ENCODE measurements at places on chromosomes 7 and 10.

GRCh38 chr7:18313965-18314364 is 181.6 kb upstream of the HDAC9 start:
- DNase-seq = no peak

GRCh38 chr7:134362587-134363483 is 46.1 kb upstream of the SLC35B4 start:
- DNase-seq = no peak

GRCh38 chr10:10589540-10590303 is 427.9 kb upstream of the CELF2 start:
- DNase-seq = no peak

DNA sequence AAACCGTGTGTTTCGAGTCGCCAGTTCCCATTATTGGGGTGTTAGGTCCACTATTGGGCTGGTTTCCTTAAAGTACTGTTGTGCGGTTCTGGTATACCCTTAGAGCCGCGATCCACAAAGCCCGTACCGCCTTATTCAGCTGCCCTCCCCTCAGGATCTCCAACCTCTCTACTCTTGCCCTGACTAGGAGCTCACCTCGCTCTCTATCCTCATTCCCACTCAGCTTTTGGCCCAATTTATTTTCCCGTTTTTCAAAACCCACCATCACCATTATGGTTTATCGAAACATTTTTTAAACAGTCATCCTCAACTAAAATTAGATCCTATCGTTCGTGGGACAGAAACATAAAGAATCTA is 461 bp upstream of the ETV1 start:
- no peak for DNase-seq

DNA sequence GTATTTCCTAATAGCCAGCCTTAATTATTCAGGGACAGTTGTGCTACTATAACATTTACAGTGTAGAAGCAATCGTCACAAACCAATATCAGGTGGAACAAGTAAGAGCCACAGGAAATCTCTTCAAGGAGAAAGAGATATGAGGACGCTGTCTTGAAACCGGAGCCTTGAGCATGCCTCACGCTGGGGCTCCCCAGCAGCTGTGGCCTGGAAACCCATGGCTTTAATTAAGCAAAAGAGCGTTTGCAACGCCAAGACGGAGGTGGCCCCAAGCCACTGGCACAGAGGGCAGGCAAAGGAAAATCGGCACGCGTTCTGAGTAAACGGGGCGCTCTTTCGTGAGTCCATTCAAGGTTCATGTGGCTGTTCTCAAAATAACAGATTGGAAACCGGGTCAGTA is 84.4 kb downstream of the C10orf90 start:
- no peak for DNase-seq

GRCh38 chr7:148434181-148434757 is 156.3 kb upstream of the C7orf33 start:
- no peak for DNase-seq

GRCh38 chr7:85324145-85324799 is 137.4 kb upstream of the SEMA3D start:
- no peak for DNase-seq

DNA sequence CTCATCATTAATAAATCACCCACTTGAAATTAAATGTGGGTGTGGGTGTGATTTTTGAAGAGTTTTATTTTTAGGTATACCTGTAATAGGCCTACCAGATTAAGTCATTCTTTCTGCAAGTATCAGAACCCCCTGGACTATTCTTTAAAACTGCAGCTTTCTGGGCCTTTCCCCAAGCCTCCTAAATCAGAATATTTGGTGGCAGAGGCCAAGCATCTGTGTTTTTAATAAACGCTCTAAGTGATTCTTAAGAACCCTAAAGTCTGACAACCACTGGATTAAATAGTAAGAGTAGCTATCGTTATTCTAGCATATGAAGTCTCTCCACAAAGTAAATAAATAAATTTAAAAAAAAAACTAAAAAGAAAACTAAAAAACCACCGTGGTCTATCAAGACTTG is 703.0 kb upstream of the NRP1 start:
- DNase-seq = no peak

DNA sequence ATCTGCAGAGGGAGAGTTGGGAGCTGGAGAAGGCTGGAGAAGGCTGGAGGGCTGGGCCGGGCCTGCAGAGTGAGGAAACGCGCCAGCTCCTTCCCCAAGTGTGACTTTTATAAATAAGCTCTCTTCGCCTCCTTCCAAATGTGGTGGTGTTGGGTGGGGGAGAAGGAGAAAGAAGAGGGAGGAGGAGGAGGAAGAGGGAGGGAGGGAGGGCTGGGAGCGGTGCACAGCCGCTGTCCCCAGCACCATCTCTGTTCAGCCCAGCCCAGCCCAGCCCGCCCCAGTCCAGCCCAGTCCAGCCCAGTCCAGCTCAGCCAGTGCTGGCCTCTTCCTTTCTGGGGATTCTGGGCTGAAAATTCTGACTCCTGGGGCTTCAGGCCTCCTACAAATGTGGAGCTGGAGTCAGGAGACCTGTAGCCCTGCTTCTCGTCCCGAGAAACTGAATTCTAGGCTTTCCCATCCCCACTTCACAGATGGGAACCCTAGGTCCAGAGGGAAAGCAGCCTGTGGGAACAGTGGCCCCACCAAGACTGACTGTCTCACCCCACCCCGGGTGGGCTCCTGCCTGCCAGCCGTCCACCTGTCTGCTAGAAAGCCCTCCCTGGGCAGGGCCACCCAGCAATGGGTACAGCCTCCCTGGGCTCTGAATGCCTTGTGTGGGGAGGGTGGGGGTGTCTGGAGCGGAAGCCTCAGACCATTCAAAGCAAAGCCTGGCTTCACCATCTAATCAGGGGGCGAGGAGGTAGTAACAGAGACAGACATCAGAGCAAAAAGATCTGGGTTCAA is 2.3 kb downstream of the STX1A start:
- no peak for DNase-seq

- DNase-seq = peak; percentile 42
These were observed 308.7 kb downstream of the PTEN start for GRCh38 chr10:88172159-88172558.

DNA sequence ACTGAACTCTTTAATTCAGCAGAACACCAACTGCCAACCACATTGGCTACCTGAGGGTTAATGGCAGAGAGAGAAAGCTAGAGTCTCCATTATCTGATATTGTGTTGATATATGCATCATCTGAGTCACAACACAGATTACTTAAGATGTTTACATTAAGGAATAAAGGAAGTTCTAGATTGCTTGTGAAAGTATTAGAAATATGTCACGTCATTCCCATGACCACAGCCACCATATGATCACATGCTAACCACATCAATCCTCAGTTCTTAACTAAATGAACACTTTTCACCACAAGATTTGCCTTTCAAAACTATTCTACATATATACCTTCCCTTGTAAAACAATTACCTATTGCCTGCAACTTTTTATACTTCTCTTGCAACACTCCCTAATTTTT is 337.9 kb downstream of the FGFR2 start:
- no peak for DNase-seq

DNA sequence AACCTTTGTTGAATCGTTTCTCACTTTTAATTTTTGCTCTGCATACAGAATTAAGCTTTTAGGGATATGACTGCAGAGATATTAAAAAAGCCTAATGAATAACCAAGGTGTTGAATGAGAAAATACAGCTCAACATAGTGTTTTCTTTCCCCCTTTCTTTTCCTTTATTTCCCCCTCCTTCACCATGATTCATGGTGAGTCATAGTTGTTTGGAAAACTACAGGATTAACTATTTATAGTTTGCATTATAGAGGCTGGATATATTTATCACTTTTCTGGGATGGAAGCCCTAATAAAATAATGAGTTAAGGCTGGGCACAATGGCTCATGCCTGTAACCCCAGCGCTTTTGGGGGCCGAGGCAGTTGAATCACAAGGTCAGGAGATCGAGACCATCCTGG is 115.0 kb downstream of the DNAJB9 start:
- DNase-seq = no peak

DNA sequence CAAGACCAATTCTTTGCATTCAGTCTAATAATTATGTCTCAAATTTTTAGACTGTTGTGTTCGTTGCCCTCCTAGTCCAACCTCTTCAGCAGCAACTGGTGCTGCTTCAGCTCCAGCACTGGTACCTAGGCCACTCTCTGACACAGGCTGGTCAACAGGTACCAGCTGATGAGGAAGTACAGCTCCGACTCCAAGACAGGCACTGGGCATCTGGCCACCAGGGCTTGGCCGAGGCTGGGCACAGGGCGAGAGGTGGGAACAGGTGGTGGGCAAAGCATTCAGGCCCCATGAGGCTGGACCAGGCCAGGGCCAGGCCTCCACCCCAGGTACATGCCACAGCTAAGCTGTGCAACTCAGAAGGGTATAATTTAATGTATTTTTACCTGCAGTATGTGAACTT is 151.5 kb upstream of the AGR3 start:
- no peak for DNase-seq

- DNase-seq = no peak
These were observed 172.7 kb upstream of the HPS1 start for GRCh38 chr10:98619446-98619845.

DNA sequence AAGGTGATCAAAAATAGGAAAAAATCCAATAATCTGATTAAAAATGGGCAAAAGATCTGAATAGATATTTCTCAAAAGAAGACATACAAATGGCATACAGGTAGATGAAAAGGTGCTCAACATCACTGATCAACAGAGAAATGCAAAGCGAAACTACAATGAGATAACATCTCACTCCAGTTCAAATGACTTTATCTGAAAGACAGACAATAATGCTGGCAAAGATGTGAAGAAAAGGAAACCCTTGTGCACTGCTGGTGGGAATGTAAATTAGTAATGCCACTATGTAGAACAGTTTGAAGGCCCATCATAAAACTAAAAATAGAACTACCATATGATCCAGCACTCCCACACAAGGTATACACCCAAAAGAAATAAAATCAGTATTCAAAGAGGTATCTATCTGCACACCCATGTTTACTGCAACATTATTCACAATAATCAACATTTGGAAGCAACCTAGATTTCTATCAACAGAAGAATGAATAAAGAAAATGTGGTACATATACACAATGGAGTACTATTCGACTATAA is 85.0 kb downstream of the LRRN3 start:
- DNase-seq = no peak

DNA sequence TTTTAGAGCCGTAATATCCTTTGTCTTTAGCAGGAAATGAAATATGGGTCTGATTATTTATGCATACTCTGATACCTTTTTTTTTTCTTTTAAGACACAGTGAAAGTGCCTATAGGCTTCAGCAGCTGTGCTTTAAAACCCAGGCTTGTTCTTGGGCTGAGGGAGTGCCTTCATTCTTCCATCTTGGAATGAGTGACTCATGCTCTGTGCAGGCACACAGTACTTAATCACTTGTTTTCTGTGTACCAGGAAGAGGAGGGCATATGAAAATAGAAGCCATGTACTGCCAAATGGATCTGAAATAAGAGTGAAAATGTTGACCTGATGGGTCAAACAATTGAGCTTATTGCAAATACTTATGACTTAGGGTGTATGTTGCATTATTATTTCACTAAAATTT is 12.0 kb downstream of the INPP5F start:
- DNase-seq = no peak

DNA sequence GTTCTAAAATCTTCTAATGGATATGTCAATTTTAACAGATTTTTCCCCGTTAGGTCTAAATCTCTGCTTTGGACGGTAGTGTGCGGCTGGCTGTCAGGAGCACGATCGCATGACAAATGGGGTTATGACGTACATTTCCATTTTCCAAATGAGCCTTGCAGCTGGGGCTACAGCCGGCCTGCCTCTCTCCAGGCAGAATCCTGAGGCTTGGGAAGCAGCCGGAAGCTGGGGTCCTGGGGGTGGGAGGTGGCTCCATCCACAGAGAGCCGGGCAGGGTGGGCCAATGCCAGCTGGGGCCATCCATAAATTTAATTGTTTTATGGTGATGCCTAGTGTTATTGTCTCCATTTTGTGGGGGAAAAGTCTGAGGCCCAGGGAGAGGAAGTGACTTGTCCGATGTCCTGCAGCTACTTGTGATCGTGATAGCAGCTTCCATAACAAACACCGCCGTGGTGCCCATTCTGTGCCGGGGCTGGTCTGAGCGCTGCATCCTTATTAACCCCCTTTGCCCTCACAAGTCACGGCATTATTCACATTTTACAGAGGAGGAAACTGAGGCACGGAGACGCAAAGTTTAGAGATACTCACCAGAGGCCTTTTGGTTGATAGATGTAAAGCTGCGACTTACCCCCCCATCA is 53.0 kb upstream of the EBF3 start:
- DNase-seq = no peak

DNA sequence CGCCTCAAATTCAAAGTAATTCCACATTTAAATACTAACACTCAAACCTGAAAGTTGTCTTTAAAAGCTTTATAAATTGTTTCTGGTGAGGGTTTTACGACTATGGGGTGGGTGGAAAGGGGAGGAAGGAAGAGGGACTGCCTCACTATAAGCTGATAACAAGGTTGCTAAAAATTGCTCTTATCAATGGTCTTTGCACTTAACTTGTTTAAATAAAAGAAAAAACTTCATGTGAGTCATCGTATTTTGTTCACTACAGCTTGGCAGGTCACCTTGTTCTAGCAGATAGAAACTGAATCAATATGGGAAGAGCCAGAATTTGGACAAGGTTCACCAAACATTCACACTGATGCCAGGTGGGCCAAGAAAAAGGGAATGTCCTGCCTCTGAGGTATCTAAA is 129.2 kb downstream of the TES start:
- DNase-seq = no peak

- DNase-seq = no peak
These were observed 400.1 kb upstream of the NRP1 start for GRCh38 chr10:33734393-33735155.

DNA sequence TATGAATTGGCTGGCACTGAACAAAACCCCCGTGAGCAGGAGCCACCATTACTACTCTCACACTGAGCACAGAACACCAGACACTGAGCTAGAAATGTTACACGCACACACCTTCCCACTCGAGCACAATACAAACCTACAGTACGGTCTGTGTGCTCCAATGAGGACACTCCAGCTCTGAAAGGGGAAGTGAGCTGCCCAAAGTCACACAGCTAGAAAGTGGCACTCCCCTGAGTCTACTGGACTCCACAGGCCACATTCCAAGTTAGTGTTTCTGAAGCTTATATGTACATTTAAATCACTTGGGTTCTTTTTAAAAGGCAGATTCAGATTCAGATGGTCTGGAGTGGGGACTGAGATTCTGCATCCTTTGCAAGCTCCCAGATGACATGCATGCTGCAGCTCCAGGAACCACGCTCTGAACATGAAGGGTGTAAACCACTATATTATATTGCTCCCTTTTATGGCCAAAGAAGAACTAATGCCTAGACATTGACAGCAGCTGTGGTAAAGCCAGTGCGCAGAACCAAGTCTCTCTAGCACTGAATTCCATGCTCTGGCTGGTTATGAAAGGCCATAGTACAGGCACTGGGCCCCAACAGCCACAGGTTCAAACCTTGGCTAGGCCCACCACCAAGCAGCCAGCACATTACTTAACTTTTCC is 77.1 kb downstream of the FRMPD2 start:
- DNase-seq = no peak

DNA sequence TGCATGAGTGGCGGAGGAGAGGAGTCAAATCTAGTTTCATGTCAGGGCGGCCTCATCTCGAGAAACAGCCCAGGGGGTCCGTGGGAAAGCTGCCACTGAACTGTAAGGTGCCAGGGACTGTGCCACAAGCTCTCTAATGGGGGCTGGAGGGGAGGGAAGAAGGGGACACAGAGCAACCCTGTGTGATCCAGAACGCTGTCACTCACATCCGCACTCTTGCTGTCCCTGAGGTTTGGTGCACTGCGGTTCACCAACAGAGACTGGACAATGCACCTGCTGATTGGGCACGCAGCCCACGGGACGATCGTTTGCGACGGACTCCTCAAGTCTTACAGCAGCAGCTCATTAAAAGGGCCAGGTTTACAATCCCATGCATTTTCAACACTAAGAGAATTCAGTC is 47.7 kb downstream of the AMZ1 start:
- no peak for DNase-seq

- no peak for DNase-seq
These were observed 171.7 kb downstream of the ADAM12 start for GRCh38 chr10:126216632-126216961.

Measured in naive thymus-derived CD4-positive, alpha-beta T cell (primary cell).